ENCODE measurements at places on chromosomes 3 and 15.

DNA sequence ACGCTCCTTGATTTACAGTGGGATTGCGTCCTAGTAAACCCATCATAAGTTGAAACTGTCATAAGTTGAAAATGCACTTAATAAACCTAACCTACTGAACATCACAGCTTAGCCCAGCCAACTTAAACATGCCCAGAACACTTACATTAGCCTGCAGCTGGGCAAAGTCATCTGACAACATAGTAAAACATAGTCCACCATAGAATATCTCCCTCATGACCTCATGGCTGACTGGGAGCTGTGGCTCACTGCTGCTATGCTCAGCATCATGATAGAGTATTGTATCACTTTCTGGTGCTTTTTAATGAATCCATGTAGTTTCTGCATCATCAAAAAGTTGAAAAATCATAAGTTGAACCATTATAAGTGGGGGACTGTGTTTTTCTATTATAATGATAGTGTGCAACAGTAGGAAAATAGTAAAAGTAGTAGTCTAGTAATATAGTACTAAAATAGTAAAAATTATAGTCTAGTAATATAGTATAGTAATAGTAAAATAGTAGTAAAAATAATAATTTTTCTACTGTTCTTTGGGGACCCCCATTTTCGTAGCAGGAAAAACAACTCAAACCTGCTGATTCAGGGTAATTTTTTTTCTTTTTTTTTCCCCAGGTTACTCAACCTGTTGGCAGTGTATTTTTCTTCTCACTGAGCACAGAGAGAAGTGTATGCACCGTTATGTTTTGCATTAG is 233.5 kb downstream of the MYRIP start:
- no peak for DNase-seq

DNA sequence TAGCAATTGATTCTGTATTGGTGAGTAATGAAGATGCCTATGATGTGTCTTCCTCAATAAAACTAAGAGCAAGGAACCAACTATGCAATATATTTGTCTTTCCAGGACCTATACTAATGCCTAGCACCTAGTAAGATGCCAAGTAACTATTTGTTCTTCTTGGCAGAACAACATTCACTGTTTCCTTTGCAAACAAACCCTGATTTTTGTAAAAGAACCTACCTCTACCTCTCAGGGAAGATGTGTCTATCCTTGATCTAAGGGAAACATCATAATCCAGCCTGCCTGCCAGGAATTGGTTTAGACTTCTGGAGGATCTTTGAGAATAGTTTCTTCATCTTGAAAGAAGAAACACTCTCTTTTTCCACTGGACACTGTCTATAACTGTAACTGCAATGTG is 3.8 kb upstream of the ADPRH start:
- no peak for DNase-seq

GRCh38 chr3:24299246-24299805 is 195.3 kb downstream of the THRB start:
- no peak for DNase-seq

- no peak for DNase-seq
These were observed 206.8 kb upstream of the STRIT1 start for GRCh38 chr3:155500194-155500818.

DNA sequence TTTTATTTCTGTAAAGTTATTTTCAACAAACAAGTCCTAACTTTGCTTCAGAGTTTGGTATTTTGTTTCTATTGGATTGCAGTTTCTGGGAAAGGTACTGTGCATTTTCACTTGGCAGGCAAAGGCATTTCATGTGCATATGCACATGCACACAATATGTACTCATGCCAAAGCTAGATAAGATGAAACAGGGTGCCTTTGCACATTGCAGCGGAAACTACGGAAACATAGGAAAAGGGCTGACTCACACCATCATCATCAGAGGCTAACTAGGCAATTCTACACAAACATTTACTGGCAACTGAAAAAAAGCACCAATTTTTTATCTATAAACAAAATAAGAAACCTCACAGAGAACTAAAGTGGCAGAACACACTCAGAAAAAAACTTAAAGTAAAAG is 550.6 kb upstream of the NECTIN3 start:
- DNase-seq: no peak

DNA sequence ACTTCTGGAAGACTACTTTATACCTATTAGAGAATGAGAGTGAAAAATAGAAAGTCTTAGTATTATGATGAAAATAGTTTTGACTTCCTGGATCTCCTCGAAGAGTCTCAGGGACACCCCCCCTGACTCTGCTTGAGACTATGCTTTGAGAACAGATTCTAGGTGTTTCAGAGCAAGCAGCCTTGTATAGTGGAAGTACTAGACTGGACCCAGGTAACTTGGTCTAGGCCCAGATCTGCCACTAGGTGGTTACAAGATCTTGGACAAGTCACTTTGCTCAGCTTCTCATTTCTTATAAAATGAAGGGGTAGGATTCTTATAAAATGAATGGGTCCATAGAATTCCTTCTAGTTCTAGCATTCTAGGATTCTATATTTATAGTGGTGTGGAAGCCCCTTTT is 9.1 kb downstream of the ABHD5 start:
- peak; percentile 15 for DNase-seq

GRCh38 chr15:69215314-69216035 is 55.0 kb downstream of the GLCE start:
- DNase-seq: no peak

DNA sequence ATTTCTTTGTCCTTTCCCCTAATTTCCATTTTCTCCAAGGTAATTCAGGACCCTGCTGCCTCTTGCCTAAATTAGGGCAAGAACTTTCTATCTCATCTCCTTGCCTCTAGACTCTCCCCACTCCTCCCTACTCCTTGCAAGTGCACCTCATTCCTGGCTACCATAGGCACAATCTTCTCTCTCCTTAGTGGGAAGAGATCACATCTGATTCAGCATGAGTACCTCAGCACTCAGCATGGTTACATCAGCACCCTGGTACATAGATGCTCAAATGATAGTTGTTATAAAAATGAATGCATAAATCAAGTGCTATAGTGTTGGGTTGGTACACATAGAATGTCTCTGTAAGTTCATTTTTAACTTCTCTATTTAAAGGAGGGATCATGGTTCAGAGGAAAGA is 313.4 kb upstream of the RASGRP1 start:
- no peak for DNase-seq

DNA sequence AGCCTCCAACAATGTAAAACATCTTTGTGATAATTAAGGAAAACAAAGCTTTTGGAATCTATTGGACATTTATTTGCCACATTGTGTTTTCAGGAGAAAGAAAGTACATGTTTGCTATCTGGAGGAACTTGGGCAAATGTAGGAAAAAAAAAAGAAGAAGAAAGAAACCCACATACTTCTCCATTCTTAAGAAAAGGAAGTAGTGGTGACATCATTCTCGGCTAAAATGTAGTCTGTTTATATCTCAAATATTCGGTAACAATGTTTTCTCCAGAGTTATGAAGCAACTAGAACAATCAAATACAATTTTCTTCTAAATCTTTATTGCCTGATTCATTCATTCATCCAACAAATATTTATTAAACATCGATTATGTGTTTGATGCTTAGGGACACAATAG is 2.3 kb upstream of the TGFBR2 start:
- no peak for DNase-seq

GRCh38 chr15:52783191-52783829 is 6.8 kb downstream of the ONECUT1 start:
- no peak for DNase-seq

DNA sequence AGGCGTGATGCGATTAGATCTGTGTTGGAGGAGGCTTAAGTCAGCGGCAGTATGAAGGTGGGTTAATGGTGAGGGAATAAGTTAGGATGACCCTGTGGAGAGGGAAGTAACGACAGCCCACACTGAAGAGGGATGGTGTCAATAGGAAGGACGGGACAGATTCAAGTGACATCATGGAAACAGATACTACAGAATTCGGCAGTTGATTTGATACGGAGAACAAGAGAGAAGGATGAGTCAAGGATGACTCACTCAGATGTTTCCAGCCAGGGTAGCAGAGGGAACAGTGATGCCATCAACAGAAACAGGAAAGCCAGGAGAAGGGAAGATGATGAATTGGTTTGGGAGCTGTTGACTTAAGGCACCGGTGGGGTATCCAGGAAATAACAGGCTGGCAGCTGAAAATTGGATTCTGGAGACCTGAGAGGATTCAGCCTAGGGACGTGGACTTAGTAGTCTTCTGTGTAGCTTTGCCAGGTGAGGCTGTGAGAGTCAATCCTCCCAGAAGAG is 38.0 kb downstream of the SHC4 start:
- no peak for DNase-seq

DNA sequence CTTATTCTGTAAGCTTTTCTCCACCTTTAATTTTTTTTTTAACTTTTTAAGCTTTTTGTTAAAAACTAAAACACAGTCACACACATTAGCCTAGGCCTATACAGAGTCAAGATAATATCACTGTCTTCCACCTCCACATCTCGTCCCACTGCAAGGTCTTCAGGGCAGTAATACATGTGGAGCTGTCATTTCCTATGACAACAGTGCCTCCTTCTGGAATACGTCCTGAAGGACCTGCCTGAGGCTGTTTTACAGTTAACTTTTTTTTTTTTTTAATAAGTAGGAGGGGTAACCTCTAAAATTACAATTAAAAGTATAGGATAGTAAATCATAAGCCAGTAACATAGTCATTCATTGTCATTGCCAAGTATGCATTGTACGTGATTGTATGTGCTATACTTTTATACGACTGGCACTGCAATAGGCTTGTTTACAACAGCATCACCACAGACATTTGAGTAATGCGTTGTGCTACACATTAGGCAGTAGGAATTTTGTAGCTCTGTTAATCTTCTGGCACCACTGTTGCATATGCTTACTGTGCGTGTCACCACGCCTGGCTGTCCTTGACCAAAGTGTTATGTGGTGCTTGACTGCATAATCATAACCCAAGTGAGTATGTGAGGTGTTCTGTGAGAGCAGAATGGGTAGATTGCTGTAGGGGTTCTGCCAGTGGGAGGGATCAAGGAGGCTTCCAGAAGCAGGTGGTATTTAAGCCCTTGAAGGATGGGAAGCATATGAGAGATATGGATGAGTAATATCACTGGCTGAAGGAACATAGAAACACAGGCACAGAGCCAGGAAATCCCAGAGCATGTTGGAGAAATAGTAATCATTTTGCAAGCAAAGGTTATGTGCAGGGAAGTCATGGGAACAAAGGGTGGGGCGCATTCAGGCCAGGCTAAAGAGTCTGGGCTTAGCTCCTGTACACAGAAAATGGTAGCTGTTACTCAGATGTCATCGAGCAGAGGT is 18.3 kb downstream of the FBXO22 start:
- DNase-seq: peak; percentile 39

DNA sequence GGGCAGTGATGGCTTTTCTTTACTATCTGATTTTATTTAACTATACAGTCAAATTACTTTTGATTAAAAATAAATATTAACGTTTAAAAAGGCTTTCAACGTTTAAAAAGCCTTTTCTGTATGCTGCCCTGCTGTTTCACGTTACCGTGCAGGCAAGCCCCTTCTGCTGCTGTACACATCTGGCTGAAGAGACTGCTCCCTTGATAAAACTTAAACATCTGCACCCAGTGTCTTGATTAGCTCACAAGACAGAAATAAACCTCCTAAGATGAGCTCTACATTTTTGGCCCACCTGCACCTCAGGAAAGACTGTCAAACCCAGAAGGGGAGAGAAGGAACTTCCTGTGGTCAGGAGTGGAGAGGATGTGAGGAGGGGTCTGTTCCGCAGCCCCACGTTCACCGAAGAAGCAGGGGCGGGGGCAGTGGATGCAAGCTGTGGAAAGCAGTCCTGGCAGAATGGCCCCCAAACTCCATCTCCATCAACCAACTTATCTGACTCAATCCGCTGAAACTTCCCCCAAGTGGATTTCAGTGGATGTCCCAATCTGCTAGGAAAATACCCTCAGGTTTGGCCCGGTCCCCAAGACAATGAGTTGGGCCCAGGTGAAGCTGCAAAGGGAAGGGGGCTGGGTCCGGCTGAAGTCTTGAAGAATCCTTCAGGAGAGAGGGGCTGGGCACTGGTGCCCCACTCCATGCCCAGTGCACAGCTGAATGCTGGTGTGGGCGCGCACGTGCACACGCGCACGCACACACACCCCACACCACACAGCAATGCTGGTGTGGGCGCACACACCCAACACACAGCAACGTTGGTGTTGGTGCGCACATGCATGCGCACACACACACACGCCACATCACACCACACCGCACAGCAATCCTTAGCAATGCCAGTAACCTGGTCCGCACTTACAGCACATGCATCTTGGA is 88.6 kb downstream of the LRIG1 start:
- DNase-seq: no peak

DNA sequence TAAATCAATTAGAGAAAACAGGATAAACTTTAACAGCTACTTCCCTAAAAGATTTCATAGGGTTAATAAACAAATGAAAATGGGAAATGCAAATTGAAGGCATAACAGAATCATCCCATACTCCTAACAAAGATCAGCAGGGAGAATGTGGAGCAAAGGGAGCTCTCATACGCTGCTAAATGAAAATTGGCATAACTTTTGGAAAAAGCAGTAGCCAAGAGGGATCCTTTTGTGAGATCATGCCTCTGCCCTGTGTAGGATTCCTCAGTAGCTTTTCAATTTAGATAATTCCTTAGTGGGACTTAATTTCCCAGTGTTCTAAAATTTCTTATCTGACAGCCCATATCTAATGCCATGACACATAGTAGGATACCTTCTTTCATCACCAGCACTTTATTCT is 18.2 kb downstream of the NIPA2 start:
- DNase-seq: no peak

- DNase-seq: no peak
These were observed 51.0 kb downstream of the PAK2 start for GRCh38 chr3:196790636-196791035.

GRCh38 chr3:15819576-15819975 is 21.8 kb upstream of the ANKRD28 start:
- no peak for DNase-seq

- no peak for DNase-seq
These were observed 108.4 kb downstream of the MINAR1 start for GRCh38 chr15:79540551-79540950.

GRCh38 chr3:48356419-48356818 is 15.6 kb upstream of the FBXW12 start:
- no peak for DNase-seq

GRCh38 chr15:36590838-36591237 is 11.4 kb downstream of the CDIN1 start:
- no peak for DNase-seq

All from CD4-positive, alpha-beta T cell treated with Interleukin-12 subunit alpha and Interleukin-12 subunit beta, for 1 hour (primary cell).